ENCODE measurements at places on chromosomes 12 and 14. TPM values are rescaled to one million over a fixed set of nuclear protein-coding genes. Genes with fewer than 3 reads are reported as not detected.

FMNL3 gene
- 8.4 TPM for total RNA-seq

PIWIL1 gene
- not detected for total RNA-seq

MYF5 gene
- total RNA-seq, result not detected

DYNC1H1 gene
- total RNA-seq, result 296 TPM

DPF3 gene
- 0.85 TPM for total RNA-seq

LTA4H gene
- 150 TPM for total RNA-seq

All from tracheal epithelial cell (primary cell).